Stimulated activated CD4-positive, alpha-beta T cell treated with anti-CD3 and anti-CD28 coated beads, TNF-alpha, amount 100 ng/mL, for 1 hour (primary cell): ENCODE measurements at places on chromosomes 3 and 15.

- no peak for DNase-seq
These were observed 129.8 kb downstream of the CACNA1D start for GRCh38 chr3:53624061-53624857.

- no peak for DNase-seq
These were observed 63.0 kb downstream of the HES1 start for GRCh38 chr3:194198938-194199337.

- no peak for DNase-seq
These were observed 32.7 kb upstream of the FAM98B start for GRCh38 chr15:38421069-38421690.

- no peak for DNase-seq
These were observed 56.5 kb downstream of the DCLK3 start for GRCh38 chr3:36707623-36708409.

DNA sequence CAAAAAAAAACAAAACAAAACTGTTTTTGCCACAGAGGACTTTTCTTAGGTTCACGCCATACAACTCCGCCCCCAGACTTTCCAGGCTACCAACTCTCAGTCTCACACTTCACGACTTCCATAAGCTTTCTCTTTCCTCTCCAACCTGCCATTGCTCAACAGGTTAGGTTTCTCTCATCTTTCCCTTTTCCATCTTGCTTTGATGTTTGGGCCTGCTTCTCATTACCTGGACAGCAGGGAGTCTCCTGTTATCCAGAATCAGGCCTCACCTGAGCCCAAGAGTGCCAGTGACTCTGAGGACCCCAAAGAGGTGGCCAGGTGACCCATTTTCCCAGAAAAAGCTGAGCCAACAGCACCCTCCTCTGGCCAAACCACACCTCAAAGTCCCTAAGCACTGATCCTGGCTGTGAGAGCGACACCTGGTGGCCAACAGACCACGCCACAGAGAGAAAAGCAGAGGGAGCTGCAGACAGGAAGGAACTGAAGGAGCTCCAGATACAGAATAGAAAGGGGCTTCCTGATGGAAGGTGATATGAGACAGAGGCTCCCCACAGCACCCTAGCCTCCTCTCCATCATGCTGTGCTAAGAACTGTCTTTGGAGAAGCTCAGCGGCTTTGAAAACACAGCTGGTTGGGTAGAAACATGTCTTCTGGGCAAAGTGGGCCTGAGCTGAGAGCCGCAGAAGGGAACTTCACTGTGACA, 4.0 kb downstream of the CCDC51 start:
- DNase-seq: peak; percentile 60

DNA sequence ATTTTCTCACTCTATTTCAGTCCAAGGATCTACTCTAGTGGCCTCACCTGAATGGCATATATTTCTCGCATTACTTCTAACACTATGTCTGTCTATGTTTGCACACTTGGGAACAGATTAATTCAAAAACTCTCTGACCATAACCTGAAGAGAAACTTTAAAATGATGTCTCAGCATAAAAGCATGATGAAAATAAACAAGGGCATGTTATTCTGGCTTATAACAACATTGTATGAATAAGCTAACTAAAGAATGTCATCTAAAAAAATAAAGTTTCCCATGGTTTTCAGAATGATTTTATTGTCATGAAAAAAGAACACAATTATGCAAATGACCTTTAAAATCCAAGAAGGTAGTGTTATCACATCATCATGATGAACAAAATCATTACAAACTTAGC, 85.5 kb upstream of the ROBO2 start:
- DNase-seq: no peak

GRCh38 chr15:77581896-77582569, 50.7 kb downstream of the LINGO1 start:
- DNase-seq: no peak
